ENCODE measurements at places on chromosomes 11 and 22. TPM values are rescaled to one million over a fixed set of nuclear protein-coding genes. Genes with fewer than 3 reads are reported as not detected.

DNA sequence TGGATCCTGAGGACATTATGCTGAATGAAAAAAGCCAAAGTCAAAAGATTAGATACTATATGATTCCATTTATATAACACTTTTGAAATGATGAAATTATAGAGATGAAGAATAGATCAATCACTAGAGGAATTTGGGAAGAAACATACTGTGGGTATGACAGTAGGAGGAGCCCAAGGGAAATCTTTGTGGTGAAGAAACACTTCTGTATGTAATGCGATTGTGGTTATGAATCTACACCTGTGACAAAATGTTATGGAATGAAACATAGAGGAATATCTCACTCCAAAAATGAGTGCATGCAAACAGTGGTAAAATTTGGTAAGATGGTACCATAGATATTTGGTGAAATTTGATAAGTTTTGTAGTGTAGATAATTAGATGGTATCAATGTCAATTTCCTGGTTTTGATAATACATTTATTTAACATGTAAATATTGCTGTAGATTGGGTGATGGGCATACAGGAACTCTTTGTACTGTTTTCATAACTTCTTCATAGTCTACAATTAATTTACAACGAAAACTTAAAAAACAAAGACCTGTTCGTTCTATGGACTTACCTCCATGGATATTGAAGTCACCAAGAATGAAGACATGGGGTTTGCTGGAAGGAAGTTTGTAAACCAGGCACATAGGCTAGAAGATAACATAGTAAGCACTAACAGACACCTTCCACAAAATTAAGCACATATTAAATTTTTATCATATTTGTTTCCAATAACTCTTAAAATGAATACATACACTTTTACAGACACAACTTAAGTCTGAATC, 11.5 kb downstream of the MRGPRX1 start:
- H3K27ac ChIP-seq = no peak overlapping the region
- H3K4me3 ChIP-seq = no peak overlapping the region
- no peaks in the 10 kb centered on the region for H3K27me3 ChIP-seq
- no peaks in the 10 kb centered on the region for H3K36me3 ChIP-seq
- no peaks in the 10 kb centered on the region for H3K4me1 ChIP-seq

GRCh38 chr11:36631774-36632173, 33.7 kb upstream of the RAG2 start:
- H3K27me3 ChIP-seq = no peaks in the 10 kb centered on the region
- no peak overlapping the region for H3K27ac ChIP-seq
- H3K4me1 ChIP-seq = no peaks in the 10 kb centered on the region
- no peak for DNase-seq

DNA sequence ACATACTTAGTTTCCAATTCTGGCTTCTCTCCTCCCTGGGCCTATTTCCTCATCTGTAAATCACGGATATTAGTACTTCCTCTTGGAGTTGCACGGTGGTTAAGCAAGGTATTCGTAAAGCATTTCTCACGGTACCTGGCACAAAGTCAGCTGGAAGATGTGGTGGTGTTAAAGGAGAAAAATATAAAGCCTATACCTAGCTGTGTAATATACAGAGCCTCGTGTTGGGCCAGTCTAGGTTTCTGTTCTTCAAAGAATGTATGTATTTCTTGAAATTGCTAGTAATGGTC, 47.2 kb downstream of the DBX1 start:
- peak overlapping the region; percentile 96 for H3K27ac ChIP-seq
- no peak overlapping the region for H3K4me3 ChIP-seq
- H3K36me3 ChIP-seq = peaks cover 18% of the 10 kb centered on the region
- H3K27me3 ChIP-seq = no peaks in the 10 kb centered on the region

- peaks cover 51% of the 10 kb centered on the region for H3K27me3 ChIP-seq
- H3K4me3 ChIP-seq = no peak overlapping the region
- no peaks in the 10 kb centered on the region for H3K4me1 ChIP-seq
- H3K36me3 ChIP-seq = no peaks in the 10 kb centered on the region
- DNase-seq = peak; percentile 22
- H3K27ac ChIP-seq = no peak overlapping the region
Measured at GRCh38 chr11:129854232-129854805, 38.7 kb downstream of the TMEM45B start.

DNA sequence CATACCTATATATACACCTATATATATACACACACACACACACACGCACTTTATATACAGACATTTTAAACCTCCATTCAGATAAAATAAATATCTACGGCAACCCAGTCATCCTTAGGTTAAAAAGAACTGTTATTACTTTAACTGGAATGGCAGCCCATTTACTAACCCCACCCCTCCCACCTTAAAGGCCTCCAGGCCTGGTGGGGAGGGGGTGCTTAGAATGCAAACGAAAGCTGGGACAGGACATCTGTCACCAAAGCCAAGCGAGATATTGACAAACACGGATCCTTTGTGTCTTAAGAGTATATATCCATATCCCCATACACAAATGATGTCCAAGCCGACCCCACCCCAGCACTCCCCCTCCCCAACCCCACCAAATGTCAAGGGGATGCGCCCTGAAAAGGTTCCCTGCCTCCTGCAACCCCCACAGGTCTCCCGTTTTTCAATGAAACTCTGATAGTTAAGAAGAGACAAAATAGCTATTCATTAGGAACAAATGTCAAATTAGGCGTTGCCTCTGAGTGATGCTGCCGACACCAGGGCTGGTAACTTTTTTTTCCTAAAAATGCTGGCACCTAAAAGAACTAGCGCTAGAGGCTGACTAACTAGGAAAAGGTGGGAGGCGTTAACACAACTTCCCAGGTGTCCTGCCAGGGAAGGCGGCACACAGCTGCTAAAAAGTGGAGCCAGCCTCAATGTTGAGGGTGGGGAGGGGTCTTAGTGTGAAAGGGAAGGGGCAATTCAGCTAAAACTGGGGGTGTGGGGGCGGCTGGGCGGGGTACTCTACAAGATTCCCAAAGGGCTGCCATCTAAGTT, 5.6 kb downstream of the MN1 start:
- DNase-seq = peak; percentile 56
- no peaks in the 10 kb centered on the region for H3K27me3 ChIP-seq

The KCNJ5 gene
- total RNA-seq = not detected
